CD4-positive, alpha-beta T cell treated with Interleukin-17A for 1 hour (primary cell): ENCODE measurements at places on chromosomes 6 and 20.

- DNase-seq = no peak
Observed at GRCh38 chr6:11615214-11615602, 77.7 kb downstream of the TMEM170B start.

DNA sequence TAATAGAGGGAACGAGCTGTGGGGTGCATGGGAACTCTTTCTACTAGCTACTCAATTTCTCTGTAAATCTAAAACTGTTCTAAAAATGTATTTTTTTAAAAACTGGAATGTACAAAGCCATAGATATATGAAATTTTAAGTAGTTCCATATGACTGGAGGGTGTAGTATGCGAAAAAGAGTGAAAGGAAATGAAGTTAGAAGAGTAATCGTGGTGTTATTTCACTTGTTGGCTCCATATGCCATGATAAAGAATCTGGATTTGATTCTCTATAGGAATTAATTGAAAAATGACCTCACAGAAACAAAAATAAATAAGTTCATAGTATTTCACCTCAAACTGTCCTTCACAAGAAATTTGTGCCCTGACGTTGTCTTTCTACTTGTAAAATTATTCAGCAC is 500.2 kb downstream of the TENT5A start:
- DNase-seq = no peak

GRCh38 chr6:16649241-16649640 is 112.0 kb downstream of the ATXN1 start:
- no peak for DNase-seq

- DNase-seq = no peak
Observed at GRCh38 chr20:44742304-44743079, 3.2 kb upstream of the KCNK15 start.

- no peak for DNase-seq
Observed at GRCh38 chr6:56911847-56912246, 43.1 kb upstream of the BEND6 start.

DNA sequence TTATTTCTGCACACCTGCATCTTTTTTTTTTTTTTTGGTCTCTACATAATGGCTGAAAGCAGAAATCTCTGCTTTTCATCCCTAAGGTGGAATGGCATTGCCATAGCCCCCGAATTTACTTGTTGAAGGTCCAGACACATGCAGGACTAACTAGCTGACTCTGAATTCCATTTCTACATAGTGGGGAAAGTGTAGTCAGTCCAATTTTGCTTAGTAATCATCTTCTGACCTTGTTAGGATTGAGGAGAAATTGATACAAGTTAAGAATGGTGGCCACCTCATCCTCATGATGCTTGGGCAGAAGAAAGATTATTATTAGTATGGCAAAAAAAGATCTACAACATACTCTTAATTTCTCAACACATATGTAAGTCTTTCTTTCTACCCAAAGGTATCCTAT is 16.4 kb upstream of the FAM83B start:
- no peak for DNase-seq

DNA sequence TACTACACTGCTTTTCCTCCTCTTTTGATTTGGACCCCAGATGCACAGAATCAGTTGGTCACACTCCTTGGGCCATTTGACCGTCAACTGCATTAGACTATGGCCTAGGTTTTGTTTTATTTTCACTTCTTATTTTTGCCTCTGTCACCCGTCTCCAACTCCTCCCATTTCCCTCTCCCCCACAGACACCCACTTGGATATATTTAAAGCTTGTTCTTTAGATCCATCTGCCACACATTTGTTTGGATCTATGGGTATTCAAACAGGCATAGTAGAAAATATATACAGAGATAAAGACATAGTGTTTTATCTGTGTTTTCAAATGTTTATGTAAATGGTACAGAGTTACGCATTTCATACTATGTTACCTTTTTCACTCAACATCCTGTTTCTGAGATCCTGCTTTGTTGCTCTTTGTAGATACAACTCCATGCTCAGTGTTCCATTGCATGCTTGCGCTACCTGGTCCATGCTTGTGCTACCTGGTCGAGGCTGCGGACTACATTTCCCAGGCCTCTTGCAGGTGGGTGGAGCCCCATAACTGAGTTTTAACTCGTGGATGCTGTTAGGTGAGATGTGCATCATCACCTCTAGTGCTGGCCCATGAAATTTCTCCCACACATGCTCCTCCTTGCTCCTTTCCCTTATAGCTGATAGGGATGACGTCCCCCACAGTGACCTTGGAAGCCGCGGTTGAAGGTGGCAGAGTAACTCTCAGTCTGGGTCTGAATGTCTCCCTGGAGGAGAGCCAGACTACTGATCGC is 11.5 kb upstream of the PREX1 start:
- DNase-seq = no peak

DNA sequence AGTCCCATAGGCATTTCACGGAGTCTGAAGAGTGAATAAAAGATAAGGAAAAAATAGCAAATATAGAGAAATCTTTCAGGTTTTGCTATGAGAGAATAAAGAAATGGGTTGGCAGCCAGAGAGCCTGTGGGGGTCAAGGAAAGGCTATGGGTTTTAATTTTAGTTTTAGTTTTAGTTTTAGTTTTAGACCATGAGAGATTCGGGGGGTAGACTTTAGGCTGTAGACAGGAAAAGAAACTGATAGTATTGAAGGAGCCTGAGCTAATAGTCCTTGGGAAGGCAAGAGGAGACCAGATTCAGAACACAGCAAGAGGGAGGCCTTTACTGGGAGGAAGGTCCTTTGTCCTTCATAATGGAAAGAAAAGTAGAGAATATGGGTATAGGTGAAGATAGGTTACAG is 19.3 kb downstream of the DOP1A start:
- DNase-seq = no peak

- no peak for DNase-seq
Observed at GRCh38 chr6:51843456-51844056, 243.9 kb downstream of the PKHD1 start.

GRCh38 chr6:151461673-151462072 is 9.7 kb upstream of the RMND1 start:
- DNase-seq = no peak
